ENCODE measurements at places on chromosomes 12 and 14.

- DNase-seq = no peak
Measured at GRCh38 chr12:92543359-92543758, 159.4 kb upstream of the PLEKHG7 start.

DNA sequence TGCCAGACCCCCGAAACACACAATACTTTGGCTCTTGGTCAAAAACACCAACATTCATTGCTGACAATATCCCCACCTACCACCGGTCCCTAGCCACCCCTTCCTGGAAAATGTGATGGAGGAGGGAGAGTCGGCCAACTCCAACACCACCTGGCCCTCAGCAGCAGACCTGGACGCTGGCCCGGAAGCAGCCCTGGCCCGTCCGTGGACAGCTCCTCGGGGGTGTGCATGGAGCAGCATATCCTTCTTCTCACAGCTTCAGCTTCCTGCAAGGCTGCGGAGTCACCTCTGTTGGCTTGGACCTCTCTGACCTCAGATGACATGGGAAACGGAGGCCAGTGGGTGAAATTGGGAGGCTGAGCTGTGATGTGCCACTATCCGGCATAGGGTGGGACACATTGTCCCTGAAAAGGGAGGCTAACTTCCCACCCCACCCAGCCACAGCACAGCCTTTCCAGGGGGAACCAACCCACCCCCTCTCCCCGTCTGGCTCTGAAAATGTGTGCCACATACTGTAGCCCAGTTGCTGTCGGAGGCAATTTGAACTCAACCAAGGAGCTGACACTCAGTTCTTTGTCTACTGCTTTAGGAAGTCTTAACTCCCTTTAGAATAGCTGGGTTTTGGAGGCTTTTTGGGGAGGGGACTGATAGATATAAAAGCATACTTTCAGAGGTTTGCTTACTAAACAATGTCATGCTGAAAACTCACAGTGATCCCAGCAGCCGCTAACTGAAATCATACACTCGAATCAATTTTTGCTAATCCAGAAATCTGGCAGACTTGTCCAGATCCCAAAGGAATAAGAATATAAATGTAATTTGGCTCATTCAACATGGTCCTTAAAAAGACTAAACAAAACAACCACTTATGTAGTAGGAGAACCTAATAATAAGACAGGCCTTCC is 43.1 kb upstream of the LTA4H start:
- no peak for DNase-seq

DNA sequence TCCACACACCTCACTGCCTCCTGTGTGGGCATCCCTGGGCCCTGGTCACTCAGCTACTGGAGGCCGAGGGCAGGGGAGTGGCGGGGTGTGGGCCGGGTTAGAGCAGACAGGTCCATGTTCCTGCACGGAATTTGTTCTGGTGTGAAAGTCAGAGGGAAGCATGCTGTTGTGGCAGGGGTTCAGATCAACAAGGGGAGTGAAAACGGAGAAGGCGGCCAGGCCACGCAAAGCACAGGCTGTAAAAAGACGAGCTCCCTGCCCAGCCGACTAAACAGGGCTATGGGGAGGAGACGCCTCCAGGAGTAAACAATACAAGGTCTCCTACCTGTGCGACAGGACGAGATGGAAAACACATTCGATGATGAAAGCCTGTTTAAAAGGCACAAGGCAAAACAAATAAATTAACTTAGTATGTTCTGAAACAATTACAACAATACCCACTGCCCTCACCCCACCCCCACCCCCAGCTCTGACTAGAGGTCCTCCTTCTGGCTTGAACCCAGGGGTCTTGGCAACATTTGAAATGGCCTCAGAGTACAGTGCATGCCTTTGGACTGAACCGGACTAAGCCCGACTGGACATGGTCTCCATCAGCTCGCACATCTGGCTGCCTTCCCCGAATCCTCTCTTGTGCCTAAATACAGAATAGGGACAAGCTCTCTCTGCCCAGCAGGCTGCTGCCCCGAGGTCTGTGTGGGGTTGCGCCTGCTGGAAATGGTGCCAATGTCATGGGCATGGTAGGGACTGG is 274.9 kb upstream of the DIO3 start:
- no peak for DNase-seq

GRCh38 chr12:30874455-30875321 is 51.9 kb upstream of the TSPAN11 start:
- DNase-seq = no peak

GRCh38 chr14:99603471-99604277 is at the start of gene CCDC85C:
Gene CCDC85C, minus strand, starts transcription at chr14:99604207. Its CDS starts 248 bp downstream, at chr14:99603959.
- peak; percentile 50 for DNase-seq

GRCh38 chr12:14442221-14442881 is 76.9 kb downstream of the ATF7IP start:
- DNase-seq = no peak

DNA sequence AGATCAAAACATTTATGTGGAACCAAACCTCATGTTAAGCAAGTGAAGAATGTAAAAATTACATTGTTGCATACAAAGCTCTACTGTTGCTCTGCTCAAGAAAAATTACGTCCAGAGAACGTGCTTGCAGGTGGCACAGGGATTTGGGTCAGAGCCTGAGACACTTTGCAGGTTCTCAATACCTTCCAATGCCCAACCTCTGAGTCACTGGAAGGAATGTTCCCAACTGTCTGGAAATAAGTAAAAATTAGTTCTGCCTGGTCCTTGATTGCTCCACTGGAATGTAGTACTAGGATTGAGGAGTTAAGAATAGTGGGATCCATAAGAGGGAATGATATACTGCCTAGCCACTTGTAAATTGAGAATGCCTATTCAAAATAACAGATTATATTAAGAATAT is 2.8 kb upstream of the IFNG start:
- no peak for DNase-seq

DNA sequence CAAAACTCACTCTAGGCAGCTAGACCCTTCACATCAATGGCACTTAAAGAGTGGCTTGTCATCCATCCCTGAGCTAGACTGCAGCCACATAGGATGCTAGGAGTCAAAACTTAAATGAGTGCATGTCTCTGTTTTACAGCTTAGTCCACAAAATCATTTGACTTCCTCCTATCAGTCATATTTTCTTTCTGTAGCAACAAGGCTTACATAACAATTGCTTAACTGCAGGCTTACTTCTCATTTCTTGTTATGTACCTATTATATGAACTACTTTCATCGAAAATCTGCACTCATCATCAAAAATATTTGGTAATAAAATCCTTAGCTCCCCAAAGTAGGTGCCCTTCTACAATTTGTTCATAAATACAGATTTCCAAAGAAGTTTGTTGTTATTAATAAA is 30.1 kb downstream of the CLEC1A start:
- no peak for DNase-seq

DNA sequence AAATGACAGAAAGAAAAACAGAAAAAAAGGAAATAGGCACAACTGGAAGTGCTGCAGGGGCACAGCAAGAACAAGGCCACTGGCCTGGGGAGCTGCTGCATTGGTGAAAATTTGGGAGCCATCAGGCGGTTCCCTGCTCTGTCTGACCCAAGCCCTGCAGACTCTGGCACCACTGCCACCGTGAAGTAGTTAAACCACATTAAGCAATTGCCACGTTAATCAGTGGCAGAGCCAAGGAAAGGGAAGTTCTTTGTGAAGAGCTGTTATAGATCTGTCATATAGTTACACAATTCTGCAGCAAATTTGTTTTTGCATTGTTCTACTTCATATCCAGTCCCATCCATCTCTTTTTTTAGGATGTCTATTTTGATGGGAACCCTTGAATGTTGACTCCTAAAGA is 915.3 kb downstream of the FSCB start:
- DNase-seq = no peak

DNA sequence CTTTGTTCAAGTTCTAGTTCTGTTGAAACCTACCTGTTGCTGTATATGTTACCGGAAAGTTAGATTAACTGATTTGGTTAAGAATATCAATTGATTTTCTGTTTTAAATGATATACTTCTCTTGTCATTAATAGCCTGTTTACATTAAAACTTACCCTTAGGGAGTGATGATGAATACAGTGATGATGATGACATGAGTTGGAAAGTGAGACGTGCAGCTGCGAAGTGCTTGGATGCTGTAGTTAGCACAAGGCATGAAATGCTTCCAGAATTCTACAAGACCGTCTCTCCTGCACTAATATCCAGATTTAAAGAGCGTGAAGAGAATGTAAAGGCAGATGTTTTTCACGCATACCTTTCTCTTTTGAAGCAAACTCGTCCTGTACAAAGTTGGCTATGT is 33.0 kb downstream of the CAND1 start:
- no peak for DNase-seq

DNA sequence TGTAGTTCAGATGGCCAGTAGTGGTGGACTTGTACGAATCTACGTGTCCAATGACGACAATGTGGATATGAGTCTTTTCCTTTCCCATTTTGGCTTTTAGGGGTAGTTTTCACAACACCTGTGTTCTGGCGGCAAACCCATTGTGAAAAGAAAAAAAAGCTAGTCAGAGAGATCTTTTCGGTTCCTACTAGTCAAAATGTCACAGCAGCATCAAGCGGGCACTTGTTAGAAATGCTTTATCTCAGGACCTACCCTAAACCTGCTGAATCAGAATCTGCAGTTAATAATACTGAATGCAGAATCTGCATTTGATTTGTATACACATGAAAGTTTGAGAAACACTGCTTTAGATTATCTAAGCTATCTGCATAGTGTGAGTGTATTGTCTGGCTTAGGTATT is 18.3 kb downstream of the AEBP2 start:
- no peak for DNase-seq

DNA sequence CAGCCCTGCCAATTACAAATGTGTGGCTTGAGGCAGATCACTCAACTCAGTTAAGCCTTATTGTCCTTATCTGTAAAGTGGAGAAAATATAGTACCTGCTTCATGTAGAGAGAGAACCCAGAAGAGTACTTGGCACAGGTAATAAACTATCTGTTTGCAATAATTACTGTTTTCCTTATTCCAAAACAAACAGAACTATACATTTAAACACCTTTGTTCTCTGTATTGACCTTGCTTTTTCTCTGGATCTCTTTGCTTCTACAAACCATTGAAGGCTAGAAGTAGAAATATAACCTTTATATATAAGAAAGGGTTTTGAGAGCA is 70.8 kb upstream of the SRSF5 start:
- no peak for DNase-seq

GRCh38 chr12:124883263-124884130 is 19.8 kb upstream of the SCARB1 start:
- DNase-seq = no peak

- no peak for DNase-seq
Measured at GRCh38 chr14:39374851-39375250, 57.4 kb downstream of the FBXO33 start.

DNA sequence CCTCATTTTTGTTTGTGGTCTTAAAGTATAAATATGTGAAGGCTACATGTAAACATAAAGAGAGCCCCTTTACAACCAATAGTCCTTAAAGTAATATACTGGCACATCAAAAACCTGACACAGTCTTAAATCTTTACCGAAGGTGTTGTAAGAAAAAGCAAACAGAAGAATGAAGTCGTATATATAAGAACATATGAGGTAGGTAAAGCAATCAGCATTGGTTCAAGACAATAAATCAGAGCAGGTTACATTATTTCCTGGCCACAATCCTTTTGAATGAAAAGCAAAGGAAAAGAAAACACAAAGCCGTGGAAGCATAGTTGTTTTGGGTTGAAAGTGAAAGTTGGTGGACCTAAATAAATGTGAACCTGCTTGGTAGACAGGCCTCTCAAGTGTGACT is 183.7 kb upstream of the STXBP6 start:
- no peak for DNase-seq

GRCh38 chr12:19440019-19440858 is 947 bp downstream of the AEBP2 start:
- DNase-seq = peak; percentile 44

DNA sequence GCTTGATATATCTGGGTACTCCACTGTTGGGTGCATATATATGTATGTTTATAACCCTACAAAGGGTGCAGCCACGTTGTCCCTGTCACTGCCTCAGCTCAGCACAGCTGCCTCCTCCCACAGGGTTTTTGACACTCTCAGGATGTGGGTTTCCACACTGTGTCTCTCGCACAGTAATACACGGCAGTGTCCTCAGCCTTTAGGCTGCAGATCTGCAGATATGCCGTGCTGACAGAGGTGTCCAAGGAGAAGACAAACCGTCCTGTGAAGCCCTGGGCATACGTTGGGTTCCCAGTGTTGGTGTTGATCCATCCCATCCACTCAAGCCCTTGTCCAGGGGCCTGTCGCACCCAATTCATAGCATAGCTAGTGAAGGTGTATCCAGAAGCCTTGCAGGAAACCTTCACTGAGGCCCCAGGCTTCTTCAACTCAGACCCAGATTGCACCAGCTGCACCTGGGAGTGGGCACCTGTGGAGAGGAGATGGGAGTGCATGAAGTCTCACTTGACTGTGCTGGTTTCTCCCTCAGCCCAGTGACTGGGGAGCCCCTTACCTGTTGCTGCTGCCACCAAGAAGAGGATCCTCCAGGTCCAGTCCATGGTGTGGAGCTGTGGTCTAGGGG is 498.7 kb downstream of the TMEM121 start:
- DNase-seq = peak; percentile 14

- no peak for DNase-seq
Measured at GRCh38 chr12:89135976-89136634, 216.2 kb downstream of the DUSP6 start.

- no peak for DNase-seq
Measured at GRCh38 chr12:86091681-86092080, 164.5 kb downstream of the MGAT4C start.

- no peak for DNase-seq
Measured at GRCh38 chr14:27026097-27026496, 428.3 kb upstream of the NOVA1 start.

GRCh38 chr12:11943919-11944700 is 126.6 kb upstream of the BCL2L14 start:
- no peak for DNase-seq
